Activated CD8-positive, alpha-beta memory T cell treated with anti-CD3 and anti-CD28 coated beads, Interleukin-2, amount 50 U/mL, for 4 hours (primary cell): ENCODE measurements at places on chromosomes 6 and 20.

DNA sequence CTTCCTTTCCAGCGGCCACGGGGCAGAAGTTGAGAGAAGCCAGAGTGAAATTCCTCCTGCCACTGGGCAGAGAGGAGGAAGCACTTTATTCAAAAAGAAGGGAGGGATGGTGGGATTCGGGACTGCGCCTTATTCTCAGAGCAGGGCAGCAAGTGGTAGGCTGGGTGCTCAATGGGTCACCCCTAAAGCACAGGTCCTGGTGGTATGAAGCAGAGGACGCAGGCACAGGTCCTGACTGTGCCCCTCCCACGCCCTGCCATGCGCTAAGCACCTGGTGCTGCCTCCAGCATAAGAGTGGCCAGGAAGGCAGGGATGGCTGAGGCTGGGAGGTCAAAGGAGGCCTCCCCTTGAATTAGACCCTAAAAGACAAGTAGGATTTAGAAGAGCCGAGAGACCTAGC, 4.9 kb upstream of the GRM4 start:
- DNase-seq, result peak; percentile 8

DNA sequence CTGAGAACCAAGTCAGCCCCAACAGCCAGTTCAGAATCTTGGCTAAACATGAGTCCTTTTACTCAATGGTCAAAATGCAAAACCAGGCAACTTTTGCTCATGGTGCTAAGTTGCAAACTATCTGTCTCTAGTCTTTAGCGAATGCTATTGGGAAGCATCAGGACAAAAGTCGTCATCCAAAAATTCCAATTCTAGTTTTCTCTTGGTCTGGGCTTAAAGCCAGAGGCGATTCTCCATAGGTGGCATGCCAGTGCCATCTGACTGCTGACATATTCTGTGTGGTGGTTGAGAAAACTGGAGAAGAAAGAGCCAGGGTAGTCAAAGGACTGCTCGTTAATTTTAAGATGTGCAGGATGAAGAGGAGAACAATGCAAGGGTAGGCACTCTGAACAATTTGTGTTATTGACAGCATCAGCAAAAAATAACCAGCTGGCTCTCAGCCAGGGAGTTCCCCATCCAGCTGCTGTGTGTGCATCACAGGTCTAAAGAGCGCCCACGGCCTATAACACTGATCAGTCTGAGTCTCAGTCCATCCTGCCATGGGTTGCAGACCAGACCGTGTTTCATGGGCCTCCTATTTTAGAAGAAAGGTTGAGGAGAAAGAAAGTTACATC, 313.6 kb downstream of the ALDH8A1 start:
- DNase-seq, result peak; percentile 21

- DNase-seq, result no peak
Observed at GRCh38 chr20:51687108-51687507, 81.1 kb downstream of the ATP9A start.

DNA sequence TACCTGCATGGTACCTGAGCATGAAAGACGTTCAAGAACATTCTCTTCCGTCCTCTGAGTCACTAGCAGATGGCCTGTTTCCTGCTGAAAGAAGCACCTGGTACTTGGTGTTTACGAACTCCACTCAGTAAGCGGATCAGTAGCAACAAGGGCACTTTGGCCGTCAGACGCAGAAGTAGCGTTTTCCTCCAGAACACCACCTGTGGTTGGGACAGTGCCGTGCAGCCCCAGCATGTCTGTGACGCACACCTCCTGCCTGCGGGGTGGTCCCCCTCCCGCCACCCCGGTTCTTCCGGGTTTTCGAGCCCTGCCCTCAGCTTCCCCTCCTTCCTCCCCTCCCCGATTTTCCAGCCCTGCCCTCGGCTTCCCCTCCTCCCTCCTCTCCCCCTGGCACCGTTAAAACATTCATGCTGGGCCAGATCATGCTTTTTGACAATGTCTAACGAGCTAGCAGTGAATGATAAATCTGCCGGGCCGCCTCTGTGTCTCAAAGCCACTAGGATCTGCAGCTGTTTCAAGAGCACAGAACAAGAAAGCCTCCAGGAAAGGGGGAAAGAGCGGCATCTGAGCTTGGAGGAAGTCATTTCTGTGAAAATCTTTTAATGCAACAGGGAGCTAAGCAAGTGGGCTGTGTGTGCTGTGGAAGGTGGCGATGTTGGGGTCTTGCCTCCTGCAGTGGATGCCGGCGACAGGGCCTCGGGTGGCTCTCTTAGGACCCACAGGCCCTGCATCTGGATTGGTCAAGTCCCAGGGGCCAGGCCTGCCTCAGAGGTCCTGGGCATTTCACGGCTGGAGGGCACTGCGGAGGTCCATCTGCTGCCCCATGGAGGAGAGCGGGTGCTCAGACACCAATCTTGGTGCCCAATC, 207.9 kb downstream of the ERMARD start:
- peak; percentile 31 for DNase-seq

- DNase-seq, result no peak
Observed at GRCh38 chr20:51514836-51515235, 27.7 kb downstream of the NFATC2 start.

DNA sequence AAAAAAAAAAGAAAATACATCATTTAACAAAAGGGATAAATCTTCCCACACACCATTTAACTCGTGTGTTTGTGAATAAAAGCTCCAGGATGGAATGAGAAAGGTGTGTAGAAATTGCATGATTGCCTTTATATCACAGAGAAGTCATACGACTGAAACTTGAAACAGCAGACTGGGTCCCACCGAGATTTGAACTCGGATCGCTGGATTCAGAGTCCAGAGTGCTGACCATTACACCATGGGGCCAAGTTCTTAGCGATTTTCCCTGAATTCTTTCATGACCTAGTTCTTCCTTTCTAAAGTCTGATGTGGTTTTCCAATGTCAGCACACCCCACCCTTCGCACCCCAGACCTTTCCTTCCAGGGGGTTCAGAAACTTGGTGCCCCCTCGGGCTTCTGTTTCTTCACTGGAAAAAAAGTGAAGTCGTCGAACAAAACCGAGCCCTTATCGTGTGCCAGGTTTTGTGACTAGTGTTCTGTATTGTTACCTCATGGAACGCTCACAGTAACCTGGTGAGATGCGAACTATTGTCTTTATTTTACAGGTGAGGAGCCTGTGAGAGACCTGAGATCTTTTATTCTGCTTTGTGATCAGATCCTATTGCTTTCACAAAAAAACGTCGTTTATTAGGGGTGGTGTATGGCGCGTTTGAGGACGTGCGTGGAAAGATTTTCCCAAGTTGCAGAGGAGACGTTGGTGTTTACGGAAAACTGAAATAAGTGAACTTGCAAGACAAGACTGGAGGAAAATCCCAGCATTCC, 120.8 kb downstream of the OR2B2 start:
- no peak for DNase-seq

DNA sequence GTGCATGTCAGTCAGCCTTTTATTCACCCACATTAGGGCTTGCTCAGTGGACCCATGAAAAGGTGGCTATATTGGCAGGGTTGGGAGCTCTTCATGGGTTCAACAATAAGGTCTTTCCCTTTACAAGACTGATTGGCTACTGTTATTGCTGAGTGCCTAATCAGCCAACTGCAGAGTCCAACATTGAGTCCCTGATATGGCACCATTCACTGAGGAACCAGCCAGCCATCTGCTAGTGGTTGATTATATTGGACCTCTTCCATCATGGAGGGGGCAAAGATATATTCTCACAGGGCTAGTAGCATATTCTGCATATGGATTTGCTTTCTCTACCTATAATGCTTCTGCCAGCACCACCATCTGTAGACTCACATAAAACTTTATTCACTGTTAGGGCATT, 69.9 kb downstream of the CDKAL1 start:
- no peak for DNase-seq

- no peak for DNase-seq
Observed at GRCh38 chr6:159739341-159739740, 12.0 kb downstream of the WTAP start.

DNA sequence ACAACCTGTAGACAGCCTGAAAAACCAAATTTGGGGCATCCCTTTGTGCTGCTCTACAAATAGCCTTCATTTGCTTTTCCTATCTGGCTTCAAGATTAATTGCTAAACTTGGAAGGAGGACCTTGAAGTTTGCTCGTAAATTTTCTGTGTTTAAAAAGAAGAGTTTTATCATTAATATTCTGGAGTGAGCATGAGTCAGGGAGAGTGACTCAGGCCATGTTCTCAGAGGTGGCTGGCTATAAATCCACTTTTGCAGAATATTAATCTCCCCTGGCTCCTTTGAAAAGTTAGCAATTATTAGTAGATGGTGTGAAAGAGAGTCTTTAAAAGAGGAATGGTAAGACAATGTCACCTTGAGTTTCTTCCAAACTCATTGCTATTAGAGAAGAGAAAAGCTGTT, 91.0 kb downstream of the ANKEF1 start:
- no peak for DNase-seq

- no peak for DNase-seq
Observed at GRCh38 chr20:19313342-19314069, 101.1 kb downstream of the SLC24A3 start.

DNA sequence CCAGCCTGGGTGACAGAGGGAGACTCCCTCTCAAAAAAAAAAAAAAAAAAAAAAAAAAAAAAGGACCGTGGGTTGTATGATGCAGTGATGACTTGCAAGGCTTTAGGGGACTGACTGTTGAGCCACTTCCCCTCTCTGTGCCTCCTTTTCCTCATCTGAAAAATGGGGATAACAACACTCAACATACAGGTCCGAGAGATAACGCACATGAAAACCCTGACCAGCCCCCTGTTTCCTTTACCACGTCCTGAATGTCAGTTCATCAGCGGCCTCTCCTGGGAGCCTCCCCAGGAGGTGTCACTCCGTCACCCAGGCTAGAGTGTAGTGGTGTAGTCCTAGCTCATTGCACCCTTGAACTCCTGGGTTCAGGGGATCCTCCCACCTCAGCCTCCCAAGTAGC, 3.9 kb downstream of the SLA2 start:
- DNase-seq, result no peak

DNA sequence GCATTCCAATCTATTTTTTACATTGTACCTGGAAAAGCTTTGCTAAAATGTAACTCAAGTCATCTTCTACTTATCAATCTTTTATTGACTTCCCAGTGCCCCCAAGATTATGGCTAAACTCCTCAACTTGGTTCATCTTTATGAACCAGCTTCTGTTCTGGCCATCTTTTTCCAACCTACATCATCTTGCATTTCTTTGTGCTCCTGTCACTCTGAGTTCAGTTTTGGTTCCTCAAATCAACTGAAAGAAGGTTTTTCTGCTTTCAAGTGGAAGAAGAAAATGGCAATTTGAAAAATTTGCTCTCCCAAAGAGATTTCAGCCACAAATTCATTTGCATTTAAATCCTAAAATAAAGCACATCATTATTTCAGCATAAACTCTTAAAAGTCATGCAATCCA, 41.8 kb downstream of the GPX5 start:
- DNase-seq, result no peak

DNA sequence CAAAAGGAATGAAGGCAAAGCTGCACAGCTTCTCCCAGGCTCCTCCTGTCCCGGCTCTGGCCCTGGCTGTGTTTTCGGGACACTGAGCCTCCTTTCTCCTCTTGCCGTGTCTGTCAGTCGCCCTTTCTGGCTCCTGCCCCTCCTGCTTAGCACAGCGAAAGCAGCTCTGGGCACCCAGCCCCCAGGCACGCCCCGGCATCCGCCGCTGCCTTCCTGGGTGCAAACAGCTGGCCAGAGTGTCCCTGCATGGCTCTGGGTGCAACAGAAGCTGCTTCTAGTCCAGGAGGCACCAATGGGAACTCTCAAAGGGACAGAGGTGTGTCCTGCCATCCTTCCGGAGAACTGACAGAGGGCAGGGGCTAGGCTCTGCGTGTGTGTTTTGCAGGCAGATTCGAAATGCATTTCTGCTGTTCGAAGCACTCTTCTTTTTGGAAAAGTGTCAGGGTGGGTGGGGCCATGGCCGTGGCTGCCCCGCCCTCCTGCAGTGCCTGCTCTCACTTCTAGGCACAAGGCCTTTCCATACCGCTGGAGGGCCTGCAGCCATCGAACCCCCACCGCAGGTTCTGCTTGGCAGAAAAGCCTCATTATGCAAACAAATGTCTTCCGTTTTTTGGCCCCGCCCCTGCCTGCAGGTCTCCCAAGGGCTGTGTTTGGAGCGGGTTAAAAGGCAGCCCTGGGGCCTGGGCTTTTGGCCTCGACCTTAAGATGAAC, 15.5 kb downstream of the COL9A3 start:
- DNase-seq, result no peak

- no peak for DNase-seq
Observed at GRCh38 chr6:77607004-77607403, 45.8 kb upstream of the MEI4 start.

DNA sequence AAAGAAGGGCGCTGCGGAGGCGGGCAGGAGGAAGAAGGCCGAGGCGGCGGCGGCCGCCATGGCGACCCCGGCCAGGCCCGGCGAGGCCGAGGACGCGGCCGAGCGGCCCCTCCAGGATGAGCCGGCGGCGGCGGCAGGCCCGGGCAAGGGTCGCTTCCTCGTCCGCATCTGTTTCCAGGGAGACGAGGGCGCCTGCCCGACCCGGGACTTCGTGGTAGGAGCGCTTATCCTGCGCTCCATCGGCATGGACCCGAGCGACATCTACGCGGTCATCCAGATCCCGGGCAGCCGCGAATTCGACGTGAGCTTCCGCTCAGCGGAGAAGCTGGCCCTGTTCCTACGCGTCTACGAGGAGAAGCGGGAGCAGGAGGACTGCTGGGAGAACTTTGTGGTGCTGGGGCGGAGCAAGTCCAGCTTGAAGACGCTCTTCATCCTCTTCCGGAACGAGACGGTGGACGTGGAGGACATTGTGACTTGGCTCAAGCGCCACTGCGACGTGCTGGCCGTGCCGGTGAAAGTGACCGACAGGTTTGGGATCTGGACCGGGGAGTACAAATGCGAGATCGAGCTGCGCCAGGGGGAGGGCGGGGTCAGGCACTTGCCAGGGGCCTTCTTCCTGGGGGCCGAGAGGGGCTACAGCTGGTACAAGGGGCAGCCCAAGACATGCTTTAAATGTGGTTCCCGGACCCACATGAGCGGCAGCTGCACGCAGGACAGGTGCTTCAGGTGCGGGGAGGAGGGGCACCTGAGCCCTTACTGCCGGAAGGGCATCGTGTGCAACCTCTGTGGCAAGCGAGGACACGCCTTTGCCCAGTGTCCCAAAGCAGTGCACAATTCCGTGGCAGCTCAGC, 780 bp downstream of the ZCCHC3 start:
- peak; percentile 32 for DNase-seq

DNA sequence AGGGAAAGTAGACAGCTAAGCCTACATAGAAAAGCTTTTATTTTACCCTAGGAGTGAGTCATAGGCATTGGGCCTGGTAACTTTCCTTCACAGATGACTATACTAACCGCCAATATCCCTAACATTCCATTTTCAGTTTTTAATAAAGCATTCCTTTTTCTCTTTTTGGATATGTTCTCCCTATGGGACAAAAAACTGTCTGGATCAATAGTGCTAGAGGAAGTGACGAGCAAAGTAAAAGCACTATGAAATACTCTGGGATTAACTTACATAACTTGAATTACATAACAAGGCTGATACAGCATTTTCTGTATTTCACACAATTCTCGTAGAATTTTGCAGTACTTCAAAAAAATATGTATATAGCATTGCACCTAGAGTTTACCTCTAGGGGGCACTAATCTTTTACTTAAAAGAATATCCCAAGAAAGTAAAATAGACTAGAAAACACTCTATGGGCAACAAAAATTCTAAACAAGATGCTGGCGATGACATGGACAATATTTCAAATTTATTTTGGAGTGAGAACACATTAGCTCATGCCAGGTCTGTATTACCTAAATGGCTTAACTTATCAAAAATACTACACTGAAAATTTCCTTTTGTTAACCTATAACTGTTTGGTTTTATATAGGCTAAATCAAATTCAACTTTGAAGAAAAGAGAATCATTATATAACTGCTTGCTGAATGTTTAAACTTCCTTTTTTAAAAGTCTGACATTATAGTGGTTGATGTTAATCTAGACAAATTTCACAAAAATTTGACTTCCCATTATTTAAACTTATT, 66.3 kb upstream of the DST start:
- no peak for DNase-seq
